ENCODE measurements at places on chromosomes 5 and 9.

DNA sequence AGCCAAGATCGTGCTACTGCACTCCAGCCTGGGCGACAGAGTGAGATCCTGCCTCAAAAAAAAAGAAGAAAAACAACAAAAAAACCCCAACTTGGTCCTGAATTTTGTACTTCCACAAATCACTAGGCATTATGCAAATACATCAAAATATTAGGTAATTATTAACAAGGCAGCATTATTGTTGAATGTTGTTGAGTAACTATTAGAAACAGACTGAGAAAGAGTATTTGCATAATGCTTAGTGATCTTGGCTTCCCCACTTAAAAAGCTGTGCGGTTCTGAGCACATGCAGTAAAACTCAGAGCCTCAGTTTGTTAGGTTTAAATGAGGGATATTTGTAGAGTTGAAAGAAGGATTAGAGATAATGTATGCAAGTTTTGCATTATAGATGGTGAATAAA lies 64.2 kb downstream of the SCAMP1 start:
- DNase-seq: no peak

DNA sequence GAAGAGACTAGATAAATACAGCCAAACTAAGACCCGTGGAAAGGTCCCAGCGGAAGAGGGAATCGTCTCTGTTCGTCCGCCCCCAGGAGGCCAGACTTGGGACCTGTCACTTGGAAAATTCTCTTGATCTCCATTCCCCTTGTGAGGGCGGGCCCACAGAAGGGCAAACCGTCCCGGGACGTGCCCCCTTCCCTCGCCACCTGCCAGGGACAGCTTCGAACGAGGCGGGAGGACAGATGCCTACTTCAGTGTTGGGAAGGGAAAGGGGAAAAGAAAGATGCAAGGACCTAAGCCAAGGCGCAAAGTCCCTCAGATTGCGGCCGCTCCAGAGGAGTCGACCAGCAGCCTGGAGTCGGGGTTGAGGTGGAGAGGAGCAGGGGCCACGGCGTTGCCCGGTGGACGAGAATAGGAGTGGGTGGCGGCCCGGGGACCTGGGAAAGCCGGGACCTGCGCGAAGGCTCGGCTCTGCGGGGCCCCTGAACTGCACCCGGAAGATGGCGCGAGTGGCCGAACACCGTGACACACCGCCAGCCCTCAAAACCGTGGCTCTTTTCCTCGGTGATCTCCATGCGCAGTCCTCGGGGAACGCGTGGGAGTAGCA lies 4.4 kb upstream of the EBF1 start:
- DNase-seq: peak; percentile 80

- DNase-seq: peak; percentile 48
These were observed 337.1 kb upstream of the PANK3 start for GRCh38 chr5:168916266-168916665.

GRCh38 chr5:1804001-1804690 lies 2.9 kb downstream of the NDUFS6 start:
- DNase-seq: no peak

DNA sequence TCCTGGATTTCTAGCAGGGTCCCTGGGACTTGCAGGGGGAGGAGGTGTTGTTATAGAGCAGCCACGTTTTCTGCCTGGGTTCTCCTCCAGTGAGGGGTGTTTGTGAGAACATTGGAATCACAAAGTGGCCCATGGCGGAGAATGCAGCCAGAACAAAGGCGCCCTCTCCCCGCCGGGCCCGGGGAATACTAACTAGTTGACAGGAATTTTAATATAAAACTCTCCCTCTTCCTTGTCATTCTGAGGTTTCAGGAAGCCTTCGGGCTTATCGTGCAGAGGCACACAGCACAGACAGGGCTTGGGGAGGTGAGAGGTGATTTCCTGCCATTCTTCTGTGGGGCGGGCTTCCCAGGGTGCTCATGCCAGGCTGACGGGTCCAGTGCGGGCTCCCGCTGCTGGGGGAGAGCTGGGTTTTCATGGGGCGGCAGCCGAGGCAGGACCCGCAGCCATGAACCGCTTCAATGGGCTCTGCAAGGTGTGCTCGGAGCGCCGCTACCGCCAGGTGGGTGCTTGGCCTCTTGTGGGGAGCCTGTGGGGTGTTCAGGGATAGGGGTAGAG lies 37.7 kb downstream of the RGS3 start:
- DNase-seq: no peak

GRCh38 chr9:18819418-18819817 lies 213.6 kb downstream of the SAXO1 start:
- no peak for DNase-seq

DNA sequence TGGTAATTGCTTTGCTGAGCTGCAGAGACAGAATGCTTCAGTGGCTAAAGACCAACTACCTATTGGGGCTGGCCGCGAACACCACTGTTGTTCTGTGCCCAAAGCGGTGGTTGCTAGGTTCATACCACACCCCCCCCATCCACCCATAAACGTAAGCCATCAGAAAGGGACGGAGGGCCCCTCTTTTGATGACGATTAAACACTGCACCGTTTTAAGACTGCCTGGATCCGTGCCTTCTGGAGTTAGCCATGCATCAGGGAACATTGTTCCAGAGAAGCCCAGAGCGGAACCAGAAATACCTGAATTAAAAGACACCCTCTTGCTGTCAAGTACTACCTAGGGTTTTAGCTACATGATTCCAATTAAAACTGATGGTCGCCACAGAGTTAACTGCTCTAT lies 369.1 kb upstream of the DAP start:
- DNase-seq: peak; percentile 34

DNA sequence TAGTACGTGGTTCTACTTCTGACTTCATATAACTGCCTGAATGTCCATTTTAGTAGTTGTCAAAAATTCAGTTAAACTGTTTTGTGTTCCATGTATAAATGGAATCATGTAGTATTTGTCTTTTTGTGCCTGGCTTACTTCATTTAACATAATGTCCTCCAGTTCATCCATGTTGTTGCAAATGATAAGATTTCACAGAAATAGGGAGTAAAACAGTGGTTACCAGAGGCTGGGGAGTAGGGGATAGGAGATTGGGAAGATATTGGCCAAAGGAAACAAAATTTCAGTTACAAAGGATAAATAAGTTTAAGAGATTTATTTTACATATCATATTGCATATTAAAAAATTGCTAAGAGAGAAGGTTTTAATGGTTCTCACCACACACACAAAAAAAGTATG lies 425.0 kb upstream of the MEF2C start:
- DNase-seq: no peak

- peak; percentile 93 for DNase-seq
These were observed 72.8 kb upstream of the ASTN2 start for GRCh38 chr9:117487555-117488175.

DNA sequence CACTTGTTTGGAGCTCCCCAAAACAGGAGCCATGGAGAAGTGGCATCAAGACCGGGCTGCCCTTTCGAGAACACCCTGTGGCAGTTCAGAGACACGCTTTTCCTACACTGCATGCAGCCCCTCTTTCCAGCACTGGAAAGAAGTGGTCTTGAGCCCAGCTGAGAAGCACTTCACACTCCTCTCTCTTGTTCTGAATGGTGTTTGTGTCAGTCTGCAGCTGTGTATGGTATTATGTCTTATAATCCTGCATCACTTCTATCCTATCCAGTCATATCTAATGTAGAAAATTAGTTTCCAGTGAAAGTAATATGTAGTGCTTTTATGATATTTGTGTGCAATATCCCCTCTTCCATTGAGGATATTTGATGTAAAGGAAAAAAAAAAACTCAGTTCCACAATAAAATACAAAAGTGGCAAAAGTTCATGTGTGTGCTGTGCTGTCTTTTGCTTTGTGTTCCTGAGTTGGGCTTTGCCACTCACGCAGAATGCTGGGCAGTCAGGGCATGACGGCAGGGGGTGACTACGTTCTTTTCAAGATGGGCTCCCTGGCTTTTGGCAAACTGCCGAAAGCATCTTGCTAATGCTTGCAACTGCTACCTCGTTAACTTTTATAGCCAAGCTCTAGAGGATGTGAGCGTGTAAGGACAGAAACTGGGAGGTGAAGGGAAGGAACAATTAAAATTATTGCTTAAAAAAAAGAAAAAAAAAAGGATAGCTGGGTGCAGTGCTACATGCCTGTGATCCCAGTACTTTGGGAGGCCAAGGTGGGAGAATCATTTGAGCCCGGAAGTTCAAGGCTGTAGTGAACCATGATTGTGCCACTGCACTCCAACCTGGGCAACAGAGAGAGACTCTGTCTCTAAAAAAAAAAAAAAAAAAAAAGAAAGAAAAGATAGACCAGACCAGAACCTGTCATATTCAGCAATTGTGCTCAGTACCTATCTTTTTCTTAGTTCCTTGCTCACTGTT lies 102.2 kb downstream of the MAP1B start:
- DNase-seq: peak; percentile 46

DNA sequence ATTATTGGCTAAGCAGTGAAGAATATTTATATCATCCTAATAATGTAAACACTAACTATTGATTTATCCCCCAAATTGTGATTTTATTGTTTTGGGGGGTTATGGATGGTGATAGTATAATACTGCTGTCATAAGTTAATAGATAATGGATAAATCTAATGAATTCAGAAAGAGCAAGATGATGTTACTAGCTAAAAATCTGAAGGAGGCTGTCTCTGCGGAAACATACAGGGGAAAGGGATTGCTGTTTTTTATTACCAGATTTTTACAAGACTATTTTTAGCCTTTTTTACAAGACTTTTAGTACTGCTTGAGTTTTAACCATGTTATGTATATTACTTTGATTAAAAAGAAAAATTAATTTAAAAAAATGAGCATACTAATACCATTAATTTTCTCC lies 5.3 kb upstream of the ABL1 start:
- DNase-seq: no peak

DNA sequence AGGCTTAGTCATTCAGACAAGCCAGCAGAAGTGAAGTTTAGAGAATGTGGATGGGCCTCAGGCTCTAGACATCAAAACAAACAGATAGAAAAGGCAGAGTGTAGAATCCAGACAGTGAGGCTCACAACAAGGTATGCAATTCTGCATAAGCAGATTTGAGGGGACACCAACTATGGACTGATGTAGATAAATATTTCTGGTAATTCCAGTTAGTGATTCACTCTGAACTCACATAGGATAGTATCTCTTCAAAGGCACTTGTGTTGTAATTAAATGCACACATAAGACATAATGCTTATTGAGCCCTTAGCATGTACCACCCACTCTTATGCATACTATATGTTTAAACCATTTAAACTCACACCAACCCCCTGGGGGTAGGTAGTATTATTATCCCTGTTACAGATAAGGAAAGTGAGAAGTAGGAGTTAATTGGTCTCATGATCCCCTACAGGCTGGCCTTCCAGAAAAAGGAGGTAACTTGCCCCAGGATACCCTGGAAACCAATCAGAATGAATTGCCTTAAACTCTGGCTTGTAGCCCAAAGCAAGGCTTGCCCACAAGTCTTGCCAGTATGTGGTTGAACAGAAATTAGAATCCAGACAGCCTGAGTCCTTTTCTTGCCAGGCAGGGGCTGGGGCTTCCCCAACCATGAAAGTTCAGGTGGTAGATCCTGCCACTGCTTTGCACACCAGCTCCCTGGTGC lies 39.5 kb upstream of the HSPB3 start:
- DNase-seq: no peak

DNA sequence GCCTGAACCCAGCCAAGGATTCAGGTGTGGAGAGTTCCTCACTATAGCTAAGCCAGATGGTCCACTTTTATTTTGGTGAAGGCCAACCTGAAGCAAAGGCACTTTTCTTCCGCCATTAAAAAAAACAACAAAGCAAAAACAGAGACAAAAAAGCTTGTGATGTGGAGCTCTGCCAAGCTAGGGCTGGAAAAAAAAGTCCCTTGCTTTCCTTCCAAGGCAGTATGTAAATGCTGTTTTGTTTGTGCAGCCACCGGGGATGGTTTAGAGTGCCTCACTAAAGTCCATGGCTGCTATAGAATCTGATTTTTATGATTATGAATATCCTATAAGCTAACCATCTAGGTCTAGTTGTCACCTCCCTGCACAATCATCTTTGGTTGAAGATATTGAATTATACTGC lies 14.9 kb downstream of the MEGF10 start:
- DNase-seq: no peak

- no peak for DNase-seq
These were observed 339.8 kb downstream of the AGTPBP1 start for GRCh38 chr9:85401998-85402397.

DNA sequence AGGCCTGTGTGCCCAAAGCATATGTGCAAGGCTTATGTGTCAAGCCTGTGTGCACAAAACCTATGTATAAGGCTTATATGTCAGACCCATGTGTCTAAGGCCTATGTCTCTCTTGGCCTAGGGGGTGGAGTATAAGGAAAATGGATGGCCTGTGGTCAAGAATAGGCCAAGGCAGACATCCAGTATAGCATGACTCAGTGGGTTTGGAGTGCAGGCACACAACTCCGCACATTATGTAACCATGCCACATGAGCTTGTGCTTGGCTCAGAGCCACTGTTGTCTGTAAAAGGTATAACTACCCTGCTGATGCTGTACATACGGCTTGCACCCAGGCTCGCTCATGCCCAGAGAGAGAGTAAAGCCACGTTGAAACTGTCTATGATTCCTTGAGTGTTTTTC lies 626.4 kb upstream of the NUDT12 start:
- no peak for DNase-seq

GRCh38 chr9:74662674-74663073 lies 165.5 kb downstream of the RORB start:
- DNase-seq: peak; percentile 83

DNA sequence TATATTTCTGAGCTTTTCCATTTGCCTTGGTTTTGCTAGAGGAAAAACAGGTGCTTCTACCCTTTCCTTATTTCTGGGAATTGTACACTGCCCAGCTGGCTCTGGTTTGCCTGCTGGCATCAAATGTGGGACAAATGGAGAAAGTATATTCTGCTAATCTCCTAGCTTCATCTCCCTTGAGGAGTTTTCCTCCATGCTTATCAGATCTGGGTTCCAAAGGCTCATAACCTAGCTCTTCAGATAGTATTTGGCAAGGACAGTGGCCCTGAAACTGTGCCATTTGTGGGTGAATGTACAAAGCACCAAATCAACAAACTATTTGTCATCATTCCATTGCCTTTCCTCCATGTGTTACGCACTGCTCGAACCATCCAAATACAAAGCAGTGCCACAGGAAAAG lies 16.2 kb downstream of the PRLR start:
- DNase-seq: no peak

GRCh38 chr9:131097126-131097947 lies 1.0 kb downstream of the AIF1L start:
- DNase-seq: no peak

DNA sequence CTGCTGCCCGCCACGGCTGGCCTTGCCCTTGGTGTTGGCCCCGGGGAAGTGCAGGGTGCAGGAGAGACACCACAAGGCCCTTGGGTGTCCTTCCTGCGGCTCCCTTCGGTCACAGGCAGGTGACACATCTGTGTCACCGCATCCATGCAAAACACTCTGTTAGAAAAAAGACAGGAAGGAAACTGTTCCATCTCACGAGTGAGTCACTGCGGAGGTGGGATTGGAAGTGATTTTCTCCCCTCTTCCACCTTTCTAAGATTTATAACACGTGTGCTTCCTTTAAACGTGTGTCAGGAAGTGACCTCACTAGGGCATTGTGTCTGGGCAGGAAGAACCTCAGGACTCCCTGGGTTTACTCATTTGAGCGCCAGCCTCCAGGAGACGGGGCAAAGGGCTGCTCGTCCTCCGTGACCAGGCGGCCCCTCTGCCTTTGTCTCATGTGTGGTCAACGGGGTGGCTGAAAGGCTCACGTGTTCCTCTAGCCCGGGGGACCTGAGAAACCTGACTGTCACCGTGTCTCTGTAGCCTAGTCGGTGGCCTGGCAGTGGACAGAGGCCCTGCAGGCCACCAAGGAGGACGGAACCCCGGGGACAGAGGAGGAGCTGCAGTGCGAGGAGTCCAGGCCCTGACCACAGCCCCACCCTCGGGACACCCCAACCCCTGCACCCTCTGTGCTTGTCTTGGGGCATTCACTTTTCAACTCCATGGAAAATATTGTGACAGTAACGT lies 4.9 kb upstream of the LCN1 start:
- no peak for DNase-seq

All from eye (tissue), 1 donor.